ENCODE measurements at places on chromosomes 2 and 18. TPM values are rescaled to one million over a fixed set of nuclear protein-coding genes. Genes with fewer than 3 reads are reported as not detected.

Gene BOLL
- polyA plus RNA-seq: not detected

Gene FOXI3
- polyA plus RNA-seq: not detected

Gene ABCG5
- polyA plus RNA-seq: 38.8 TPM

Gene CNTNAP5
- polyA plus RNA-seq: not detected

Gene FBLN7
- polyA plus RNA-seq: 2.3 TPM

Gene RPRM
- not detected for polyA plus RNA-seq

Gene SCN3A
- not detected for polyA plus RNA-seq

Gene FEV
- not detected for polyA plus RNA-seq

Gene PRKCE
- 1.6 TPM for polyA plus RNA-seq

Gene FHOD3
- not detected for polyA plus RNA-seq

Gene PLGLB1
- polyA plus RNA-seq: 0.26 TPM

Gene ABCB11
- not detected for polyA plus RNA-seq

Gene IMP4
- polyA plus RNA-seq: 158 TPM

Gene GALNT13
- polyA plus RNA-seq: 1.3 TPM

Gene SLC16A14
- 0.04 TPM for polyA plus RNA-seq

Gene KCNIP3
- not detected for polyA plus RNA-seq

Gene PDE11A
- polyA plus RNA-seq: 1.3 TPM

Gene AFG3L2
- polyA plus RNA-seq: 28.6 TPM

Gene TRIM43
- polyA plus RNA-seq: not detected

Gene TUBA4B
- 0.22 TPM for polyA plus RNA-seq

Gene GALNT14
- not detected for polyA plus RNA-seq

Gene TUBA4A
- 12.7 TPM for polyA plus RNA-seq

Gene CYBRD1
- 0.51 TPM for polyA plus RNA-seq

Gene TUBA3D
- polyA plus RNA-seq: not detected

Gene PROC
- 185 TPM for polyA plus RNA-seq

Gene LCT
- polyA plus RNA-seq: not detected

Gene GNLY
- not detected for polyA plus RNA-seq

Measured in HepG2 (cell line).